ENCODE measurements at places on chromosomes 2 and 18. TPM values are rescaled to one million over a fixed set of nuclear protein-coding genes. Genes with fewer than 3 reads are reported as not detected.

Gene TDRD15
- 0.59 TPM for total RNA-seq

Gene SCN1A
- not detected for total RNA-seq

Gene IL1R1
- 206 TPM for total RNA-seq

Gene SKOR2
- not detected for total RNA-seq

Gene BMP10
- total RNA-seq, result not detected

Gene CYRIA
- 17.7 TPM for total RNA-seq

Gene HAT1
- 35.4 TPM for total RNA-seq

Gene MARCHF4
- total RNA-seq, result not detected

Gene SAG
- total RNA-seq, result not detected

Gene CABYR
- total RNA-seq, result 0.64 TPM

Gene VWA3B
- total RNA-seq, result not detected

- H3K4me1 ChIP-seq, result no peaks in the 10 kb centered on the region
- DNase-seq, result no peak
- no peak overlapping the region for H3K4me3 ChIP-seq
- H3K27ac ChIP-seq, result no peak overlapping the region
Observed at GRCh38 chr18:60684843-60685513, 312.4 kb upstream of the MC4R start.

- no peak overlapping the region for H3K4me3 ChIP-seq
- no peaks in the 10 kb centered on the region for H3K4me1 ChIP-seq
- no peak overlapping the region for H3K27ac ChIP-seq
- H3K36me3 ChIP-seq, result no peaks in the 10 kb centered on the region
- DNase-seq, result no peak
- no peaks in the 10 kb centered on the region for H3K27me3 ChIP-seq
Observed at GRCh38 chr18:34283506-34283905, 58.8 kb upstream of the NOL4 start.

- no peaks in the 10 kb centered on the region for H3K27me3 ChIP-seq
- no peak overlapping the region for H3K4me3 ChIP-seq
- no peaks in the 10 kb centered on the region for H3K36me3 ChIP-seq
- no peak for DNase-seq
- no peaks in the 10 kb centered on the region for H3K4me1 ChIP-seq
- no peak overlapping the region for H3K27ac ChIP-seq
Observed at GRCh38 chr2:22855761-22856184, 529.2 kb upstream of the KLHL29 start.

GRCh38 chr18:49464718-49465598 lies 4.5 kb upstream of the DYM start:
- DNase-seq, result no peak
- no peaks in the 10 kb centered on the region for H3K27me3 ChIP-seq
- no peaks in the 10 kb centered on the region for H3K4me1 ChIP-seq
- no peaks in the 10 kb centered on the region for H3K36me3 ChIP-seq

- H3K4me1 ChIP-seq, result no peaks in the 10 kb centered on the region
- H3K36me3 ChIP-seq, result no peaks in the 10 kb centered on the region
- DNase-seq, result no peak
- H3K27me3 ChIP-seq, result no peaks in the 10 kb centered on the region
- H3K27ac ChIP-seq, result no peak overlapping the region
Observed at GRCh38 chr2:236936446-236936940, 149.2 kb upstream of the COPS8 start.

DNA sequence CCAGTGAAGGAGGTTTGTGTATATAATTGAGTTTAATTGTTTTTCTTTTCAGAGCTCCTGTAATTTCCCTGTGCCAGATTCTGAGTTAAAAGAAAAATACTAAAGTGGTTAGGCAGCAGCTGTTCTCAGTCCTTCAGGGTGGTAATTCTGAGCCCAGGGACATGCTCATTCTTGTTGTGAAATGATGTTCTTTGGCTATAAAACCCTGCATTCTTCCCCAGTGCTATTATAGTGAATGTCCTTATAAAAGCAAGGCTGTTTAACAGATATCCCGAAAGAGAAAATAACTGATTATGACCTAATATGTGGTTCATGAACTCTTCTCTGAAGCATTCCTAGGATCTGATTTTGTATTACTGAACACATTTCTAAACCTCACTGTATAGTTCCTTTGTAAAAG lies 34.0 kb downstream of the ADAM23 start:
- H3K4me3 ChIP-seq, result no peak overlapping the region
- no peaks in the 10 kb centered on the region for H3K36me3 ChIP-seq
- H3K4me1 ChIP-seq, result no peaks in the 10 kb centered on the region
- H3K27me3 ChIP-seq, result no peaks in the 10 kb centered on the region

- no peak overlapping the region for H3K4me3 ChIP-seq
- H3K27me3 ChIP-seq, result no peaks in the 10 kb centered on the region
- H3K36me3 ChIP-seq, result no peaks in the 10 kb centered on the region
- no peak overlapping the region for H3K27ac ChIP-seq
- no peaks in the 10 kb centered on the region for H3K4me1 ChIP-seq
Observed at GRCh38 chr18:3832025-3832638, 382.2 kb downstream of the TGIF1 start.

DNA sequence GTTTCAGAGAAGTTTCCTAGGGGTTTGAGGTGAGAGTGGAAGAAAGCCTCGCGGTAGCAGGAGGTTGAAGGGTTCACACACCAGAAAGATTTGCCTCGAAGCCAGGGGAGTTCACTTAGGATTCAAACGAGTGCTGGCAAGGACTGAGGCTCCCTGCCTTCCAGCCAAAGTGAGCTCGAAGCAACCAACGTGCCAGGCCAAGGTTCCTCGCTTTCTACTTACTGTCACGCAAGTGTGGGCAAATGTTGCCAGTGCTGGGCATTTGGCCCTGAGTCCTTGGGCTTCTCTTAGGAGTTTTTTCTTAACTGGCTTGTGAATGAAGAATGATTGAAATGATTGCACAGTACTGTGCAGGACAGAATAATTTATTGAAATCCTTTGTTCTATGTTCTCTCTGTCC lies 53.6 kb downstream of the TMEM178A start:
- no peak for DNase-seq
- no peaks in the 10 kb centered on the region for H3K4me1 ChIP-seq
- no peak overlapping the region for H3K4me3 ChIP-seq
- no peaks in the 10 kb centered on the region for H3K36me3 ChIP-seq
- H3K27ac ChIP-seq, result peak overlapping the region; percentile 44

- no peaks in the 10 kb centered on the region for H3K27me3 ChIP-seq
- no peaks in the 10 kb centered on the region for H3K4me1 ChIP-seq
- H3K4me3 ChIP-seq, result no peak overlapping the region
- no peaks in the 10 kb centered on the region for H3K36me3 ChIP-seq
Observed at GRCh38 chr2:65458999-65459398, 26.6 kb upstream of the SPRED2 start.

DNA sequence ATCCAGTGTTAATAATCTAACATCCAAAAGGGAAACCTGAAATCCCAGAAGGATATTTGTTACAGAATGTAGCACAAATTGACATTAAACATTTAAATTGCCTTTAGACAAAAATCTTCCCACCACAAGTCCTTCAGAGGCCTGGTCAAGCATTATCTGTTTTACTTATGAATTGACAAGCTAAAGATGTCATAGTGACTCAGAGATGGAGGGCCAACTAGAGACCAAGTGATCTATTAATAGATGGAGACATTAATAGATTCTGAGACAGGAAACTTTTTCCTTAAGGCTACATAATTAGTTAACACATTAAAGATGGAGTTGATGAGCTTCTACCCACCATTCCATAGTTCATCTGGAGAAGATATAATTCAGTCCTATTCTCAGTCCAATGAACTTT lies 526.2 kb downstream of the IRS1 start:
- no peaks in the 10 kb centered on the region for H3K27me3 ChIP-seq
- no peak overlapping the region for H3K27ac ChIP-seq
- H3K4me1 ChIP-seq, result no peaks in the 10 kb centered on the region
- H3K36me3 ChIP-seq, result no peaks in the 10 kb centered on the region
- DNase-seq, result no peak

- peak overlapping the region; percentile 73 for H3K27ac ChIP-seq
- DNase-seq, result no peak
- H3K4me1 ChIP-seq, result no peaks in the 10 kb centered on the region
- no peaks in the 10 kb centered on the region for H3K27me3 ChIP-seq
Observed at GRCh38 chr2:112640800-112641675, 4.7 kb upstream of the SLC20A1 start.

GRCh38 chr18:50970006-50970405 lies 2.2 kb downstream of the ELAC1 start:
- H3K36me3 ChIP-seq, result no peaks in the 10 kb centered on the region
- no peaks in the 10 kb centered on the region for H3K27me3 ChIP-seq
- peak overlapping the region; percentile 7 for H3K27ac ChIP-seq

DNA sequence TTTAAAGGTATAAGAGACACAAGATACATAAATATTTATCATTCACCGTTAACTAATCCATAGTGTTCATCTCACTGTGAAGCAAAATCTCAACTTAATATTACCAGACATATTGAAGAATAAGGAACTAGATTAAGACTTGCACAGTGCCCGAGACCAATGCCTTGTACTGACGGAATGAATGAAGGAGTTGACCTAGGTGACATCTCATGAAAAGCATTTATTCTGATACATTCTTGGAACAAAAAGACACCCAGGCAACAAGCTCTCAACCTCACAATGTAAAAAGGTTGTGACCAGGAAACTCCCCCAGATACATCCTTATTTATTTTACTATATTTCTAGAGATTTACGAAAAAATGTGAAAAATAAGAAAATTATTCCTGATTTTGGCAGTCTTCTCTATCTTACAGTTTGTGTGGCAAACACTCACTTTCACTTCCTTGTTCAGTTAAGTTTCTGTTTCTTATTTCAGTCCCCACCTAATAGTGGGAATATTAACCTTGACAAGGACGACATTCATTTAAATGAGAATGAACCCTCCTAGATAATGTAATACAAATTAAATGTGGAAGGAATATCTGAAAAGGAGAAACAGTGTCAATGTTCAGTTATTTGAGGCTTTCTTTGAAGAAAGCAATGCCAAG lies 28.4 kb downstream of the M1AP start:
- H3K27ac ChIP-seq, result no peak overlapping the region
- H3K36me3 ChIP-seq, result no peaks in the 10 kb centered on the region
- no peaks in the 10 kb centered on the region for H3K4me1 ChIP-seq
- H3K27me3 ChIP-seq, result no peaks in the 10 kb centered on the region
- H3K4me3 ChIP-seq, result no peak overlapping the region
- no peak for DNase-seq

GRCh38 chr2:176490061-176490861 lies 221.0 kb downstream of the MTX2 start:
- H3K27ac ChIP-seq, result peak overlapping the region; percentile 95
- H3K27me3 ChIP-seq, result no peaks in the 10 kb centered on the region
- no peak for DNase-seq
- H3K36me3 ChIP-seq, result no peaks in the 10 kb centered on the region

GRCh38 chr2:47026748-47027534 lies 111.3 kb upstream of the MCFD2 start:
- H3K27ac ChIP-seq, result peak overlapping the region; percentile 34
- H3K4me3 ChIP-seq, result no peak overlapping the region
- DNase-seq, result no peak
- H3K4me1 ChIP-seq, result no peaks in the 10 kb centered on the region

- H3K36me3 ChIP-seq, result no peaks in the 10 kb centered on the region
- DNase-seq, result no peak
- H3K4me3 ChIP-seq, result no peak overlapping the region
Observed at GRCh38 chr2:43241558-43241957, 15.2 kb upstream of the ZFP36L2 start.

GRCh38 chr18:50034029-50034428 lies 160.9 kb downstream of the MYO5B start:
- H3K4me1 ChIP-seq, result no peaks in the 10 kb centered on the region
- DNase-seq, result no peak
- no peak overlapping the region for H3K27ac ChIP-seq
- no peaks in the 10 kb centered on the region for H3K36me3 ChIP-seq

DNA sequence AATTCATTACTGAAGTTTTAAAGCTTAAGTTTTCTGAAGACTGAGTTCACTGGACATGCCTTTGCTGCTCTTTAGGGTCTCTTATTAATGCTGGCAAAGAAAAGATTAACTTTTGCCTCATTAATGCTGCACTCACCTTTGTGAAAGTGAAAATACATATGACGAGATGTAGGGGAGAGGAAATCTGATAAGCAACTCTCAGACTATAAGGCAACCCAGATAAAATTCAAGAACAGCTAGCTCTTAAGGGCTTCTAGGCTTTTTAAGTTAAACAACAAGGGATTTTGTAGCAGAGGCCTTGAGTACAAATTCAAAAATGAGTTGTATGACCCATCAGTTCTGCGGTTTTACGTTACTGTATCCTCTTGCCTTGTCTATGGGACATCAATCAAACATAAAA lies 143.7 kb downstream of the USP34 start:
- H3K4me1 ChIP-seq, result no peaks in the 10 kb centered on the region
- H3K4me3 ChIP-seq, result no peak overlapping the region
- peaks cover 14% of the 10 kb centered on the region for H3K36me3 ChIP-seq
- no peak for DNase-seq
- no peaks in the 10 kb centered on the region for H3K27me3 ChIP-seq

DNA sequence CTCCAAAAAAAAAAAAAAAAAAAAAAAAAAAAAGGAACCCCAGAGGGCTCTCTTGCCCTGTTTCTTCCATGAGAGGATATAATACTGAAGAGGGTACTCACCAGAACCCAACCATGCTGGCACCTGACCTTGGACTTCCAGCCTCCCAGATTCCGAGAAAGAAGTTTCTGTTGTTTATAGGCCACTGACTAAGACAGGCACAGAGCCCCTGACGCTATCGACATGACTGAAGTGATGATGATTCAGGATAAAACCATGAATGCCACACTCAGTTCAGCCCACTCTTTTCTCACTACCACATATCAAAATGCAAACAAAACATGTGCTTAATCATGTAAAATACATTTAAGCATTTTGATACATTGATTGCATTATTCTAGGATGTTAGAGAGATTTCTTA lies 66.1 kb upstream of the CDCA7 start:
- H3K4me3 ChIP-seq, result no peak overlapping the region
- H3K36me3 ChIP-seq, result no peaks in the 10 kb centered on the region
- H3K27me3 ChIP-seq, result no peaks in the 10 kb centered on the region
- no peaks in the 10 kb centered on the region for H3K4me1 ChIP-seq
- no peak for DNase-seq

DNA sequence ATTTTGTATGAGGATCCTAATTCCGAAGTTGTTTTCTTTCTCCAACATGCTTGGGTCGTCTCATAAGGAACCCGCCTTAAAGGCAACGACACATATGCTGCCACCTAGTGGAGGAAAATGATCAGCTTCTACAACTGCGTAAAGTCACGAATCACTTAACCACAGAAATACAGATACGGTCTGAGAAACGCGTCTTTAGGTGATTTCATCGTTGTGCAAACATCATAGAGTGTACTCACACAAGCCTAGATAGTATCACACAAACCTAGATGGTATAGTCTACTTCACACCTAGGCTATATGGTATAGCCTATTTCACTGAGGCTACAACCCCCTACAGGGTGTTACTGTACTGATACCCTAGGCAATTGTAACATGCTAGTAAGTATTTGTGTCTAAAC lies 13.1 kb downstream of the GNLY start:
- peak overlapping the region; percentile 83 for H3K27ac ChIP-seq
- no peaks in the 10 kb centered on the region for H3K27me3 ChIP-seq

DNA sequence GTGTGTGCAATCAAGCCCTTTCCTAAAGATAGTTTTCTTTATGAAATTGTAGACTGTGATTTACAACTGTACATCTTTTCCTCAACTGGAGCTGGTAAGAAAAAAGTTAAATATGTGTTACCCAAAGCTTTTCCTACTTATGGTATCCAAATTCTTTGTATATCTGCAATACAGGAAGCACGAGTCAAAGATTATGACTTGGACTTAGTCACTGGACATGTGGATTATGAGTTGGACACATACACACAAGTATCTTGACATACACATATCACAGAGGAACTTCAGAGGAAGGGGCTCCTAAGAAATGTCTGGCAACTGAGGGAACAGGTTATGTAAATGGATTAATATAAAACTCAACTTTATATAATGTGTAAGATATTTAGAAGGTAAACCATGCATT lies 35.2 kb downstream of the PRELID3A start:
- DNase-seq, result no peak
- H3K27me3 ChIP-seq, result no peaks in the 10 kb centered on the region
- H3K4me3 ChIP-seq, result no peak overlapping the region
- H3K4me1 ChIP-seq, result no peaks in the 10 kb centered on the region
- H3K27ac ChIP-seq, result no peak overlapping the region
